Stimulated activated CD8-positive, alpha-beta memory T cell treated with anti-CD3 and anti-CD28 coated beads, Interleukin-2, amount 100 ng/mL, for 1 hour (primary cell): ENCODE measurements at places on chromosomes 5 and 9.

GRCh38 chr5:98770911-98771322 lies 2.5 kb upstream of the RGMB start:
- no peak for DNase-seq

GRCh38 chr5:180212363-180213255 lies 3.6 kb upstream of the RASGEF1C start:
- no peak for DNase-seq

DNA sequence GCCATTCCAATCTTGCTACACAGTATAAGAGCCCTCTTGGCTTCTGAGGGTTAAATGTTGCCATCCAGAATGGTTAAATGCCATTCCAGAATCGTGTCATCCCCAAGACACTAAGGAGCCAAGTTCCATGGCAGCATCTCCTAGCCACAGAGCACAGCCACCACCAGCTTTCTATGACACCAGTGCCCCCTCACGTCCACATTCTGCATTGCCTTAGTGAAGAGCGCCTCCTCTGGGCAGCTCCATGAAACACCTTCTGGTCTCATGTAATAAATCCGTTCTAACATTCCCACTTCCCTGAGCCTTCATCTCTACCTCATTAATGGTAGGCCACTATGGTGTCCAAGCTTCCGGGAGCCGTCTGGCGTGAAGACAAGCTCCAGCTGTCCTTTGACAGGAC lies 12.4 kb downstream of the CBY3 start:
- DNase-seq: no peak

DNA sequence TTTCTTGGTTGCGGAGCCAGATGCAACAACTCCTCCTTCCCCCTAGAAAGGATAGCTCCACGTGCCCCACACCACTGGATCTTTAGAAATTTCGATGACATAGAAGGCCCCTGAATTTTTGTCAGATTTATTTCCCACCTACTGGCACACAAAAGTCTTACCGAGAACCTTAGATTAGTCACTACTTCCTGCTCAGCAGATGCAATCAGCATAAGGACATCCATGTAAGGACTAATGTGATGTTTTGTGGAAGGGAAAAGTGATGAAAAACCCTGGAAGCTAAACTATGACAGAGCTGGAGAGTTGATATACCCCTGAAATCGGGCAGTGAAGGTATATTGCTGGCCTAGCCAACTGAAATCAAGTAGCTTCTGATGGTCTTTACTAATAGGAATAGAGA lies 125.5 kb upstream of the NFIL3 start:
- DNase-seq: no peak

DNA sequence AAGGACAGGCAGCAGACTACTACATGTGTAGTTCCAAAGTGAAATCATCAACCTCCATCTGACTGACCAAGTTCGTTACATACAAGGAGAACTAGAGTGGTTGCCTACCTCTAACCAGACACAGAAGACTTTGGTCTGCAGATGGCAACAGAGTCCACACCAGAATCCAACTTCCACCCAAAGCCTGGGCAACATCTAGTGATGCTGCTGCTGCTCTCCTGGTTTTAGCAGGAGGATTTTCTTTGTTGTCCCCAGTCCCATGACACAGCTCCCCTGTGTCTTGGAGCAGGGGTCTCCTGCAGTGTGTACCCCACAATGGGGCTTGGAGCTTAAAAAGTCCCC lies 46.4 kb upstream of the APC start:
- no peak for DNase-seq

DNA sequence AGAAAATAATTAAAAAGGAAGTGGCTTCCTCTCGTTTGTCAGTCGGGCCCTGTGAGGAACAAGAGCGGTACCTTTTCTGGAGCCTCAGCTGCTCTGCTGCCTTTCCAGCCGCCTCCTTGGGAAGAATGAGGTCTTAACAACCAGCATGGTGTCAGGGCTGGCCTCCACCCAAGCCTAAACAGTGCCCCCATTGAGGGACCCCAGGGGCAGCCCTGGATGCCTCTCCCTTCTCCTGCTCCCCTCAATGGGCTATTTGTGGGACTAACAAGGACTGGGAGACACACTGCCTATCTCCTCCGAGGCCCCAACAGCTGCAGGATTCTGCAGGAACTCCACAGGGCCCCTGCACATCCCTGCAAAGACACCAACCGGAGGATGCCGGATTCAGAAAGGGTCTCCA lies 155.4 kb upstream of the MAP3K1 start:
- DNase-seq: no peak
